ENCODE measurements at places on chromosomes 1 and 21.
A peak's percentile ranks its signal among the peaks of the same experiment; 100 is the strongest.

DNA sequence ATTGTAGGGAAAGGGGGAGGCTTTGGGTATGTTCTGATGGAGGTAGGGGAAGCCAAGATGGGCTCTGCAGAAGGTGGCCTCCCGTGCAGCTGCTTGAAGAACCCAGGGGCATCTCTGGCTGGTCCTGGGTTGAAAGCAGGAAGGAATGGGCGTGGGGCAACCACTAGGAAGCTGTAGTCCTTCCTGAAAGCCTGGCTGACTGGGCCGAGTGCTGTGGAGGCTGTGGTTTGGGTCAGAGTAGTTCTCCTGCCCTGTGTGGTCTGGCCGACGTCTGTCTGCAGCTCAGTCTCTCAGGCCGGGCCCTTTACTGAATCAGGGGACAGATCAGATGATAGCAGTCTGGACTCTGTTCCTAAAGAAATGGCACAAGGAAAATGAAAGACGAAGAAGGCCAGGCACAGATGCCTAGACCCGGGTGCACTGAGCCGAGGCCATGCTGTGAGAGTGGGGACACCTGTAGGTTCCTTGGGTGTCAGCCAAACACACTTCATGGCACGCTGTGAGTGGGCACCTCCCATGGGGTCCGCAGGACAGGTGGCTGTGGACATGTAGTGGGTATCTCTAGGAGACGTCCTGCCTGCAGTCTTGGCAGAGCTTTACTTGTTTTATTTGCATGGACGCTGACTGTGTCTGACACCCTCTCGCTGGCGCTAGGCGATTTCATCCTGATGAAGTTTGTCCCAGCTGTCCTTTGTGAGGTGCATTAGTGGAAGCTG is 87.0 kb downstream of the POFUT2 start:
- DNase-seq, result no peak

- no peak for DNase-seq
Observed at GRCh38 chr1:165843304-165843703, 15.9 kb downstream of the UCK2 start.

DNA sequence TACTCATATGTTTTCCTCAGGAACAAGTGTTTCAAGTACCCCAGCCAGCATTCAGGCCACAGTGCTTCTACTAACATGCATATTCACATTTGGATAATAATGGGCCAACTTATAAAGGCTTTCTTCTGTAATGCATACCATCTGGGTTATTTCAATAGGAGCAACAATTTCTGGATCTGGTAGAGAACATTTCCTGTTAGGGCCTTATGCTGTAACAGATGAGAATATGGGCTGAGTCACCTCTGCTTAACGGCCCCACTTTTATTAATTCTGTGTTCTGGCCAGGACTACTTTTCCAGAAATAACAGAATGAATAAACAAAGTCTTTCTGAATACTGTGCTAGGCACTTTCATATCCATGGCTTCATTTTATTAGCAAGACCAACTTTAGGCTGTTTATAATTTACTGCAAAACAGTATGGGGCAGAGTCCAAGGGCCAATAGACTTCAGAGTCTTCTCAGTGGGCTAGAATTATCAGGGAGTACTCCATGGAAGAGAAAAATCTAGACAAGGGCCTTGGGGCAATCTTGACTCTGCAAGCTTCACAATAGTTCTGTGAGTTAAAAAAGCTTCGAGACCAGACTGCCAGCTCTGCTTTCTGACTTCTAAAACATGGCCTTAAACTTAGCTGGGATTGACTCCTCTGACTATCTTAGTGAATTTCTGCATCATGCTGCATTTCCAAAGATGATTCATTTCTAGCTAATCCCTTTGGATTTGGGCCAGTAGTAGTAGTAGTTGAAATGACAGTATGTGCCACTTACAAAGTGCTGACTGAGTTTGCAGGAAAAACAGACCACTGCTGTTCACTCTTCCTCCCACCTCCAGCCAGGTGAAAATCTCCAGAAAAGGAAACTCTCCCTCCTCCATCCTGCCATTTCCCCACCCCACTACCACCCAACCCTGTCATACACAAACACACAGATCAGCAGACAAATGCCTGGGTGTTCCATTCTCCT is 8.2 kb upstream of the SSX2IP start:
- peak; percentile 88 for DNase-seq

- DNase-seq, result no peak
Observed at GRCh38 chr1:224500796-224501195, 66.2 kb upstream of the WDR26 start.

- no peak for DNase-seq
Observed at GRCh38 chr1:177208920-177209319, 38.2 kb downstream of the BRINP2 start.

- DNase-seq, result no peak
Observed at GRCh38 chr1:192867180-192867579, 58.3 kb downstream of the RGS2 start.

DNA sequence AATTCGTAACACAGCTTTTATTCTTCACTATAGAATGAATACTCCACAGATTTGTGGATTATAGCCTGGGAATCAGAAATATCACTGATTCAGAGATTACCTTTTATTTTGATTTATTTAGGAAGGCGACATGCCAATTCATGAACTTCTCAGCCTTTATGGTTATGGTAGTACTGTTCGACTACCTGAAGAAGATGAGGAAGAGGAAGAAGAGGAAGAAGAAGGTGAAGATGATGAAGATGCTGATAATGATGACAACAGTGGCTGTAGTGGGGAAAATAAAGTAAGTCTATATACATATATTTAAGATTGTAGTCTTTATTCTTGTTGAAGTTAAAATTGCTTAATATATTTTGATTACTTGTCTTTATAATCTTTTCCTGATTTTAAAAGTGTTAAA is 33.1 kb downstream of the MIER1 start:
- no peak for DNase-seq

- DNase-seq, result peak; percentile 45
Observed at GRCh38 chr1:43270421-43271095, 775 bp downstream of the TMEM125 start.

DNA sequence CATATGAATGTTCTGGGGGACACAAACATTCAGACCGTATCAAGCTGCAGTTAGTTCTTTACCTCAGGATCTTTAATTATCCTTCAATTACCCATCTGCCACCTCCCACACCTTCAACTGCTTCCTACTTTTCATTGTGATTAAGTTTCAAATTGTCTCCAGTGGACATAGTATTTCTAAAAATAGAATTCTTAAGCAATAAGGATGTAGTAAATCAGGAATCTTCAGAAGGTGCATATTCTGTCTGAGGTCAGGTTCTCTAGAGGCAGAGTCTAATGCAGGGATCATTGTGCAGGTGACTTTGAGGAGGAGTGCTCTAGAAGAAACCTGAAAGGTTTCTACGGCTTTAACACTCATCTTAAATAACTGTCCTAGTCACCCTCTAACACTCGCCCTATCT is 102.6 kb upstream of the PPP2R5A start:
- DNase-seq, result no peak

- no peak for DNase-seq
Observed at GRCh38 chr1:23102289-23102688, 66.4 kb downstream of the LUZP1 start.

DNA sequence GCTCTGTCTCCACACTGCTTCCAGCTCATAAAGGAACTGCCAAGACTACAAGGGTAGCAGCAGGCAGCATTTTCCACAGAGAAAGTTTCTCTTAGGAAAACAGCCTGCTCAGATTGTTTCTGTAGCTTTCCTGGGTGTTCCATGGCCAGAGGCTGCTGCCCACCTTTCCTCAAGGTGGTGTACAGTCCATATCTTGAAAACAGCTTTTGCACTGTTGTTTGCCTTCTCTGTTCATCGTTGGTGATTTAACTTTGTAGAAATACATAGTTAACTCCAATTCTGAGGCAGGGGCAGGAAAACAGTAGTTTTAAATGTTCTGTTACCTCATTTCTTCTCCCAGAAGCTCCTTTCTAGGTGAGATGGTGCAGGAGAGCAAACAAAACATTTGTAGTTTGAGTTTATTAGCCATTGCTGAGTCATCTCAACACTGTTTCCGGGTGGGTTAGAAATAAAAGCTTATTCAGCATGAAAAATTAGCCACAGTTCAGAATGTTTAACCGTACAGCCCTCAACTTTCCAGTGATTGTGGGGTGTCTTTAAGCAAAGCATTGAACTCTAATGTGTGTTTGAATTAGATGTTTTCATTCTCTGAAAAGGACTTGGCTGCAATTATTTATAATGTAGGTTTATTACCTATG is 41.7 kb downstream of the DIP2A start:
- peak; percentile 65 for DNase-seq

GRCh38 chr1:32981003-32981901 is 16.6 kb upstream of the RNF19B start:
- peak; percentile 99 for DNase-seq

DNA sequence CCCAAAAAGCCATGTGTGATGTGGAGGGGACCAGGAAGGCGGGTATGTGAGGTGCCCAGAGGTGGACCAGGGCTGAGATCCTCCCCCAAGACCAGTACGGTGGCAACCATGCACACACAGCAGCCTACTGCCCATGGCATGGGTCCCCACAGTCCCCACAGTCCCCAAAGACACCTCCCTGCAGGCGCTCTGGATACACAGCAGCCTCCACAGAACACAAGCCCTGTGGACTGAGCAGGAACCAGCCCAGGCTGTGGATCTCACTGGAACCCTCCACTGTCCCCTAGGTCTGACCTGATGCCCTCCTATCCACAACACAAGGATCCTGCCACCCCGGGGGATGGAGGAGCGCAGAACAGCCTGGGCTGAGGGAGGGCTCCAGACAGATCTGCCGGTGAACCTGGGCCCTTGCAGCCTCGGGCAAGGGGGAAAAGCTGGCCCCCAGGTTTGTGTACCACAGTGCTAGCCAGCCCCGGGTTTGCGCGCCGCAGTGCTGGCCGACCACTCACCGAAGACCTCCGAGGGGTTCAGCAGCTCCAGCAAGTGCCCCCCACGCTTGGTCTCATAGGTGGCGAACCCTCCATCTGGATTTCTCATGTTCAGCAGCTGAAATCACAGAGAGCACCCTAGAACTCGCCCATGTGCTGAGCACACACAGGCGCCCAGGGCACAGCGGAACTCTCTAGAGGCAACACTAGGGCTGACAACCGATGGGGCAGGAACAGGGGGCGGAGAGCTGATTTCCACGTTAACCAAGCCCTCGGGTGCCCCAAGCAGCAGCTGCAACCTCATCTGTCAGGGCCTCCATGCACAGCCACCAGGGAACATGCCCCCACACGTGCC is 22.1 kb upstream of the SPATC1L start:
- no peak for DNase-seq

- no peak for DNase-seq
Observed at GRCh38 chr1:208047476-208047934, 136.6 kb upstream of the CD34 start.

DNA sequence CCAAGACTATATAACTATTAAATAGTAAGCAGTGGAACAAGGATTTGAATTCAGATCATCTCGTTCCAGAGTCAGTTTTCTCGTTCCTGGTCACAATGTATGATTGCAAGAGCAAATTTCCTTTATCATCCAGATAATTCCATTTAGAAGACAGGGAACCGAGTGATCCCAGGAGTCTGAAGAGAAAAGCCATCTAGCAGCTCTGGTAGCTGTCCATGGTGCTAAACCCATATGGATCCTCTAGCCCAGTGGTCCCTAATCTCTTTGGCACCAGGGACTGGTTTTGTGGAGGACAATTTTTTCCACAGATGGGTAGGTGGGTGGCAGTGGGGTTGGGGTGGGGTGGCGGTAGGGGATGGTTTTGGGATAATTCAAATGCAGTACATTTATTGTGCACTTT is 229.4 kb downstream of the PTPRU start:
- peak; percentile 27 for DNase-seq

Data from renal cortical epithelial cell (primary cell).